ENCODE measurements at places on chromosomes 7 and 10.

- no peak for DNase-seq
Observed at GRCh38 chr7:30412782-30413504, 65.6 kb downstream of the NOD1 start.

GRCh38 chr10:44801383-44802327 lies 109.5 kb upstream of the TMEM72 start:
- no peak for DNase-seq

GRCh38 chr7:27640884-27641574 lies 21.7 kb downstream of the HIBADH start:
- no peak for DNase-seq

DNA sequence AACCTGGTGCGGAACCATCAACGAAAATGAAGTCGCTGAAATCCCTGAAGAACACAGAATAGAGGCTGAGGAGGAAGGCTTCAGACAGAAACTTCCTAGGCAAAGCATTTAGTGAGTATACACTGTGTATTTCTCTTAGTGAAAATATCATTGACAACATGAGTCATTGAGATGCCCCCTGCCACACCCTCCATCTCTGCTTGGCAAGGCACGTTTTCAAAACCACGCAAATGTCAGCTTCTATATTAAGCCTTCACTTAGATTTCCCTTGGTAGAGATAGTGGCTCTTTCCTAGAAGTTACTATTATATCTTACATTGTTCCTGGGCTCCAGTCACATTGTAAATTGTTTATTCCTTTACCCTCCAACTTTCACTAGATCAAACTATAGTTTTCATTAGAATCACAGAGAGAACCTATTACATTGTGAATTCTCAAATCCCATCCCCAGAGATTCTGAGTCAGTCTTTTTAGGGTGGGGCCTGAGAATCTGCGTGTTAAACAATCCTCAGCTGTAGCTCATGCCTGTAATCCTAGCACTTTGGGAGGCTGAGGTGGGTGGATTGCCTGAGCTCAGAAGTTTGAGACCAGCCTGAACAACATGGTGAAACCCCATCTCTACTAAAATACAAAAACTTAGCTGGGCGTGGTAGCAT lies 4.6 kb upstream of the SKAP2 start:
- no peak for DNase-seq

- DNase-seq: no peak
Observed at GRCh38 chr7:143362131-143363015, at the start of gene FAM131B. TSS of gene FAM131B (minus strand) at chr7:143362713. CDS start at chr7:143362603, 110 bp downstream.

- DNase-seq: no peak
Observed at GRCh38 chr10:62860946-62861345, 44.8 kb upstream of the EGR2 start.

DNA sequence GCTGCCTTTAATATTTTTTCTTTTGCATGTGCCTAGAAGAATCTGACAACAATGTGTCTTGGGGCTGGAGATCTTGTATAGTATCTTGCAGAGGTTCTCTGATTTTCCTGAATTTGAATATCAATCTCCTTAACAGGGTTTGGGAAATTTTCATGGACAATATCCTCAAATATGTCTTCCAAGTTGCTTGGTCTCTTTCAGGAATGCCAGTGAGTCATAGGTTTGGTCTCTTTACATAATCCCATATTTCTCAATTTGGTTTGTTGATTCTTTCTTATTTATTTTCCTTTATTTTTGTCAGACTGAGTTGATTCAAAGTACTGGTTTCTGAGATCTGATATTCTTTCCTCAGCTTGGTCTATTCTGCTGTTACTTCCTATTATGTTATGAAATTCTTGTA lies 208.7 kb upstream of the GLI3 start:
- no peak for DNase-seq

- DNase-seq: no peak
Observed at GRCh38 chr10:72162978-72163377, 52.8 kb upstream of the ANAPC16 start.

DNA sequence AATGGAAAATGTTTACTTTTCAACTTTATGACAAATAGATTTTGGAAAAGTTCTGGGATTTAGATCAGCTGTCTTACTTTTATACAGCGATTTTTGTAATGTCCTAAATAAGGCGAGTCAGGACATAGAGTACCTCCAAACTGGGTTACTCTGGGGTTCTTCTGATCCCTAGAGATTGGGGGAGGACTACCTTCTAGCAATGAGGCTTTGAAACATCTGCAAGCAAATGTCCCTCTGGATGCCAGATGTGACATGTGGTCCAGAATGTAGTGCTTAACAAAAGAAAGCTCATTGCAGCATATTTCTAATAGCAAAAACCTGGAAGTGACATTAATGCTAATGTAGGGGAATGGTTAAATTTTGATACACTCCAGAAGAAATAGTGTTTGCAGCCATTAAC lies 36.1 kb downstream of the ABRAXAS2 start:
- DNase-seq: no peak

GRCh38 chr7:127948930-127949329 lies 82.3 kb downstream of the LRRC4 start:
- no peak for DNase-seq

Measured in stimulated activated CD4-positive, alpha-beta T cell treated with anti-CD3 and anti-CD28 coated beads, TNF-alpha, amount 100 ng/mL, for 24 hours (primary cell).